ENCODE measurements at places on chromosomes 12 and 14.

DNA sequence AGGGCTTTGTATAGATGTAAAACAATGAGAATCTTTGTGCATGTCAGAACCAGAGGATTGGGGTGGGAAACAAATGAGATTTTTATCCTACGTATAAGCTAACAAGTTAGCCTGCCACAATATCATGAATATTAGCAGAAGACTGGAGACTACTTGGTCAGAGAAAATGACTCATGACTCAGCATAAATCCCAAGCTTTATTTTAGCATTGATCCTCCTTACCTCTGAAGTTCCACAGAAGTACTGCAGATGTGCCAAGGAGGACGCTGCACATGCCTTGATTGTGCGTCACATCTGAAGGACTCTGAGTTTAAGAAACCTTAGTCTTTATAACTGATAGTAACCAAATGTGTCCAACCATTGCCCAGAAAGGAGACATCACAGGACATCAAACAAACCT, 234.0 kb upstream of the RPL10L start:
- DNase-seq = no peak

GRCh38 chr14:60647837-60648248, 1.4 kb downstream of the SIX1 start:
- no peak for DNase-seq

DNA sequence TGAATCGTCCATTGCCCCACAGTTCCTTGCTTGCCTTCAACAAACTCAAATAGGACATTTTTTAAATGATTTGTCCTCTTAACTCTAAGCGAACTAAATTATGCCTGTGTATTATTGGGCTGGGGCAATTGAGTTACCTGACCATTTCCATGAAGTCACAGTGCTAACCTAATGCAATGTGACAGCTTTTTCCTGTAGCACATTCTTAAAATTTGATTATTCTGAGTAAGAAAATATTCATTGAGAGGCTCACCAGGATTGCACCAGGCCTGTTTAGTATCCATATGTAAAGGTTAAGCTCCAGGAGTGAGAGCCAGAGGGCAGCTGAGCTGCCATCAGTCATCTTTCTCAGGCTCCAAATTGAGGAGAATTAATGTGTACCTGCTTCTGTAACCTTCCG, 90.9 kb downstream of the GPR65 start:
- no peak for DNase-seq

DNA sequence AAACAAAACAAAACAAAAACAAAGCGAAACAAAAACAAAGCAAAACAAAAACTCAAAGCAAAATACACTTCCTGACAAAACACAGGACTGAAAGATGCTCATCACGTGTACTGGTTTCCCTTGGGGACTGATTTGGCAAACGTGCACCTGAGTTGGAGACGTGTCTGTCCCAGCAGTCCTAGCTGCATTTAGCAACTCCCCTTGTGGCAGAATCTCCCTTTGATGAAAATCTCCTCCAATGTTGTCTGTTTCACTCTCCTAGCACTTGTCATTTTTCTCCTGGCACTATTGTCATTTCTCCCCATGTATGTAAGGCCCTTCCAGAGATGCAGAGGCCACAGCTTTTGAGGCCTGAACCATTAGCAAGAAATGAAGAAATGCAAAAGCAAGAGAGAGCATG, 6.8 kb upstream of the SLC24A4 start:
- no peak for DNase-seq

GRCh38 chr12:128786741-128787391, 36.9 kb downstream of the SLC15A4 start:
- DNase-seq = no peak

- no peak for DNase-seq
These were observed 22.1 kb upstream of the EIF4B start for GRCh38 chr12:52984136-52984535.

GRCh38 chr12:106790020-106790419, 15.5 kb downstream of the RIC8B start:
- no peak for DNase-seq

DNA sequence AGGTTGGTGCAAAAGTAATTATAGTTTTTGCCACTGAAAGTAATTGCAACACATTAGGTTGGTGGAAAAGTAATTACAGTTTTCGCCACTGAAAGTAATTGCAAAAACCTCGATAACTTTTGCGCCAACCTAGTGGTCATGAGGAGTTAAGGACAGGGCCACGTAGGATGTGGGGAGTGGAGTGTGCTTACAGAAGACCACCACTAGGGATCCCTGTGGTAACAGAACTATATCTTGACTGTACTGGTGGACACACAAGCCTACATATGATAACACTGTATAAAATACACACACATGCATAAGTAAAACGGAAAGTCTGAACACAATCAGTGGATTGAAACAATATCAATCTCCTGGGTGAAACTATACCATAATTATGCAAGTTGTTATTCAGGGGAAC, 187.4 kb upstream of the ABCD2 start:
- no peak for DNase-seq

GRCh38 chr14:63896278-63896720, 43.5 kb downstream of the SYNE2 start:
- peak; percentile 83 for DNase-seq

DNA sequence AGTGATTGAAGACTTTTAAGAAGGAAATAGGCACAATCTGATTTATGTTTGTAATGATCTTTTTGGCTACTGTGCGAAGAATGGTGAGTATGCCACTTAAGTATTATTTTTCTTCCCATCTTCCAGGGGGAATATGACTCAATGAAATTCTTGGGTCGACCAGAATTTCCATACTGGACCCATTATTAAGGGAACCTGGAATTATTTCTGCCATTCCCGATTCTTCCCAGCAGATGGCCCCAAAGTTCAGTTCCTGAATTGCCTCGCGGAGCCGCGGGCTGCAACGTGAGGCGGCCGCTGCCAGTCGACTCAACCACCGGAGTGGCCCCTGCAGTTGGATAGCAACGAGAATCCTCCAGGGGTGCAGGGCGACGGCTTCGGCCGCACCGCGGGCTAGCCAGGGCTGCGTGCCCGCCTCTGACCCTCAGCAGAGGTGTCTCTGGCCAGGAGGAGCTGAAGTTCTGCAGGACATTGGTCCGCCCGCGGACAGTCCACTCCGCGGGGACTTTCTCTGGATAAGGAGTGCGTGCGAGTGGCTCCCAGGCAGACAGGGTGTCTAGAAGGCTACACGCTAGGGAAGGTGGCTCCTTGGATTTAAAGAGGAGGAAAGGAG, 628 bp upstream of the TSHR start:
- peak; percentile 45 for DNase-seq

DNA sequence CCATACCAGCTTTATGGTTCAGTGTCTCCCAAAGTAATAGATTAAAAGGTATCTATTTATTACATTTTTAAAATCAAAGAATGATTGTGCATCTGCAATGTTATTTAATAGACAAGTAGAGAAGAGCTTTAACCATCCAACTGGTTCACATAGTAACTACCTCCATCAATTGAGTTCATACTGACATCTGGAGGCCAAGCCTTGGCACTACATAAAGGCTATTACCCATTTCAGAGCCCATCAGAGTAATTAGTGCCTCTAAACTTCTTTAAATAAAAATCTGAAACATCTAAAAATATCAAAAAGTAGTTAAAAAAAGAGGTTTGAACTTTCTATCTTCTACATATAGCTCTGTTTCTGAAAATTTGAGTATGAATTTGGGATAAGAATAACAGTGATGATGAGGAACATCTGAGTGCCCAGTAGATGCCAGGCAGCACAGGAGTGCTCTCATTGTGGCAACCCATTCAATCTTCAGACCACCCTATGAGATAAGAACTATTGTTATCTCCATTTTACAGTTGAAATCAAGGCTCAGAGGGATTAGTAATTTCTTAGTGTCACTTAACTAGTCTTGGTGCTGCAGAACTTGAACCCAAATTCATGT, 132.9 kb upstream of the DAAM1 start:
- DNase-seq = peak; percentile 26

GRCh38 chr14:68111097-68111852, 291.7 kb downstream of the RAD51B start:
- DNase-seq = no peak

DNA sequence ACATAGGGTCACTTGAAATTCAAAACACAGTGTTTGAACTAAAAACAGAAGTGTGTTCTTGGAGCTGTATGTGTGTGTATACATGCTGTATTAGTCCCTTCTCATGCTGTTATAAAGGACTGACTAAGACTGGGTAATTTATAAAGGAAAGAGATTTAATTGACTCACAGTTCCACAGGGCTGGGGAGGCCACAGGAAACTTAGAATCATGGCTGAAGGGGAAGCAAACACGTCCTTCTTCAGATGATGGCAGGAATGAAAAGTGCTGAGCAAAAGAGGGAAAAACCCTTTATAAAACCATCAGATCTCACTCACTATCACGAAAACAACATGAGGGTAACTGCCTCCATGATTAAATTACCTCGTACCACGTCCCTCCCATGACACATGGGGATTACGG, 224.1 kb downstream of the BCAT1 start:
- DNase-seq = no peak

DNA sequence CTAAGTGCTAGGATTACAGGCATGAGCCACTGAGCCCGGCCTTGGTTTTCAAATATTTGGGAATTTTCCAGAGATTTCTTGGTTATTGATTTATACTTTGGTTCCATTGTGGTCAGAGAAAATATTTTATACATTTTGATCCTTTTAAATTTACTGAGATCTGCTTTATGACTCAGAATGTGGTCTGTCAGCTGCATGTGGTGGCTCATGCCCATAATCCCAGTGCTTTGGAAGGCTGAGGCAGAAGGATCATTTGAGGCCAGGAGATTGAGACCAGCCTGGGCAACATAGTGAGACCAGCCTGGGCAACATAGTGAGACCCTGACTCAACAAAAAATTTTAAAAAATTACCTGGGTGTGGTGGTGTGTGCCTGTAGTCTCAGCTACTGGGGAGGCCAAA, 49.8 kb downstream of the ADCK1 start:
- DNase-seq = no peak

DNA sequence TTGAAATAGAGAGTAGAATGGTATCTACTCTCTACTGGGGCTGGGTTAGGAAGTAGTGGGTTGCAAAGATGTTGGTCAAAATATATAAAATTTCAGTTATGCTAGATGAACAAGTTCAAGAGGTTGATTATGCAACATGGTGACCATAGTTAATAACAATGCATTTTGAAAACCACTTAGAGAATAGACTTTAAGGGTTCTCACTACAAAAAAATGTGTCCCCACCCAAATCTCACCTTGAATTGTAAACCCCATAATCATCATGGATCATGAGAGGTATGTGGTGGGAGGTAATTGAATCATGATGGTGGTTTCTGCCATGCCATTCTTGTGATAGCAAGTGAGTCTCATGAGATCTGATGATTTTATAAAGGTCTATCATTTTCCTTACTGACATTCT, 94.0 kb downstream of the C12orf50 start:
- no peak for DNase-seq

DNA sequence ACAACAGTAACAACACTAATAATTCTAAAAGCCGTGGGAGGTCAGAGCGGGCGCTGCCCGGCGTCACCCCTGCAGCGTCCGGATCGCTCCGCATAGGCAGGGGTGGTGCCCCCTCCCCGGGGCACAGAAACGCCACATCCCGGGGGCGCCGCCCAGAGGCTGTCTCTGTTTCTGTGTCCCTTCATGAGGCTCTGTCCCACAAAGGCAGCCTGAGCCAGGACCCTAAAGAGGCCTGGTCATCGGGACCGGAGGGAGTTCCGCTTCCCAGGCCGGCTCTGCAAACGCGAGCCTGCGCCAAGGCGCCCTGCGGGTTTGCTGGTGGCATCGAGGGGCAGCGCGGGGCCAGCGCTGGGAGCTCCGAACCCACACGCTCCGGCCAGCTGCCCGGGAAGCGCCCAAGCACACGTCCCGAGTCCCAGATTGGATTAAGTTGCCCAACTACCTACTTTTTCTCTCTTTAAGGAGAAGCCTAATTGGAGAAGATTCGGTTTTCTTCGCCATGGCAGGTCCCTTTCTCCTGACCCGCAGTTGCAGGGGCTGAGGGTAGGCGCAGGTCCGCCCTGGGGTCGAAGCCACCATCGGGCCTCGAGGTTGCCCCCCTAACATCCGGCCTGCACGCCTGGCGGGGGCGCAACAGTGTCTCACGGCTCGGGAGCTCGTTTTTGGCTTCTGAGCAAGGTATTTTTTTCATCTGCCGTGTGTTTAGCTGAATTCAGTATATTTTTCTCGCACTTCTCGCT, 421.7 kb downstream of the VRK1 start:
- no peak for DNase-seq

DNA sequence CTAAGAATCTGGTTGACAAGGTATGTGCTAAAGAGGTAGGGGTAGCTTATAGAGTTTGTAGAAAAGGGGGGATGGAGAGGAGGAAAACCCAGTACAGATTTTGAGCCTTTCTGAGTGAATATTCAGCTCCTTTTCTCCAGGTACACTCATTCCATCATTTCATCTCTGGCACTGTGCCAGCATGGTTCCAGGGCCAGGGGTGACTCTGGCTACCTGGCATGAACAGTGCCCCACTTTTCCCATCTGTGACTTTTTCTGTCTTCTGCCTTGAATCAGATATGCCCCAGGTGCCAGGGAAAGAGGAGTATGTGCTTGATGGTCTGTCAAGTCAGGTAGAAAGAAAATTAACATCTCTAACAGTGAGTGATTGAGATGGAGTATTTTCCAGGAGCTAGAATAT, 175.7 kb downstream of the CACNA1C start:
- DNase-seq = no peak

GRCh38 chr12:55694651-55695050, 13.1 kb downstream of the ITGA7 start:
- DNase-seq = no peak

GRCh38 chr14:57018065-57018464, 207.8 kb upstream of the OTX2 start:
- DNase-seq = no peak

- no peak for DNase-seq
These were observed 6.2 kb downstream of the TC2N start for GRCh38 chr14:91861091-91861490.

DNA sequence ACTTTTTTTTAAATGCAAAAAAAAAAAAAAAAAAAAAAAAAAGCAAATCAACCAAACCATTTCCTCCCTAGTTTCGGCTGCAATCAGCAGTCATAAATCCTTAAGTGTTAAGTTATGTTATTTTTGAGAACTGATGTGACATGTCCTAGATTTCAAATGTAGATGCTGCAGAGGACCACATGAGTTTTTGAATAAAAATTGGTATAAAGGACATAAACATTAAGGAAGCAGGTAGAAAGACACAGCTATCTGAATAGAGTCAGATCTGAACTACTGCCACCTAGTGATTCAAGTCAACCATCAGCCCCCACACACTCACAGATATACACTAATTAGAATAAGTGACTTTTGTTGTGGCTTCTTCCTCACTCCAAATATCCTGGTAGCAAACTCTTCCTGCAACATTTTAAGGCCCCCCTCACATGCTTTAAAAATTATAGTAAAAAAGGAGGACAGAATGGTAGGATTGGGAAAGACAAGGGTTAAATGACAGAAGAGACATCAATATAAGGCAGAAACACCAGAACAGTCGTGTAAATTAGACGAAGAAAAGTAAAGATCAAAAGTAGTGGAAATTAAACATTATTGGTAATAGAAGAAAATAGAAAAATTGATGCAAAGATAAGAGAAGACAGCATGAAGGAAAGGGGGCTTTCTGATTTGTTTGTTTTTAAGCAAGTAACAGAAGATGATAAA, 394.5 kb upstream of the ATP2B1 start:
- DNase-seq = no peak

- DNase-seq = no peak
These were observed 54.3 kb downstream of the CCDC85C start for GRCh38 chr14:99549684-99550083.

- no peak for DNase-seq
These were observed 870.6 kb downstream of the NRXN3 start for GRCh38 chr14:79040790-79041189.

- DNase-seq = no peak
These were observed 21.0 kb downstream of the RPGRIP1 start for GRCh38 chr14:21300892-21301291.

- no peak for DNase-seq
These were observed 51.2 kb downstream of the FBRSL1 start for GRCh38 chr12:132541200-132541599.

All from smooth muscle cell of the brain vasculature (primary cell).